ENCODE measurements at places on chromosomes 2 and 18.

GRCh38 chr2:229416116-229416694 is 145.1 kb upstream of the PID1 start:
- DNase-seq, result peak; percentile 98

GRCh38 chr2:42089340-42089925 is 41.6 kb downstream of the PKDCC start:
- peak; percentile 54 for DNase-seq

DNA sequence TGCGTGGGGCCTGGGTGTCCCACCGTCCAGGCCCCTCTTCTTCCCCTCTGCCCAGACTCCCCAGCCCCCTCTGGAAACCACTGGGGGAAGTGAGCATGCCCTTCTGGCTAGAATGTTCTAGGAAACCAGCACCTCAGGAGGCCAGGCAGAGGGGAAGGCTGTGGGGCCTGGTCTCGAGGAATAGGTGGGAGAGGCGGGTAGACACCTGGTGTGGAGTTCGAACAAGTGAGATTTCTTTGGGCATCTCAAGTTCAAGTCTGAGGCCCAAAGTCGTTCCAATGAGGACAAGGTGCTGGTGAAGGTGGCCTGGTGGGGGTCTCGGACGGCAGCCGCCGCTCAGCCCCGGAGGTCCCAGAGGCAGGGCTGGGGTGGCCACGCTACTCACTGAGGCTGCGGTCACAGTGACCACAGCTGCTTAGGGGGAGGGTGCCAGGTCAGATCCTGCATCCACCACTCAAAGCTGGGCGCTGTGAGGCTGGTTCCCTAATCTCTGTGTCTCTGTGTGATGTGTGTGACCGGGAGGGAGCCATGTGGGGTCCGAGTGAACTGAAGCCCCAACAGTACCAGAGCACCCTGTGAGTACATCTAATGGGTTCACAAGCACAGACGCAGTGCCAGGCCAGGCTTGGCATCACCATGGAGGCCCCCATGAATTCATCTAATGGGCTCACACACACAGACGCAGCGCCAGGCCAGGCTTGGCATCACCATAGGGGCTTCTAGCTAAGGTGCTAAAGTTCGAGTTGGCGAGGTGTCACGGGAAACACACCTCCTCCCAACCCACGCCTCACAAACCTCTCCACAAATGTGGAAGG is 26.5 kb upstream of the PXDN start:
- DNase-seq, result no peak

DNA sequence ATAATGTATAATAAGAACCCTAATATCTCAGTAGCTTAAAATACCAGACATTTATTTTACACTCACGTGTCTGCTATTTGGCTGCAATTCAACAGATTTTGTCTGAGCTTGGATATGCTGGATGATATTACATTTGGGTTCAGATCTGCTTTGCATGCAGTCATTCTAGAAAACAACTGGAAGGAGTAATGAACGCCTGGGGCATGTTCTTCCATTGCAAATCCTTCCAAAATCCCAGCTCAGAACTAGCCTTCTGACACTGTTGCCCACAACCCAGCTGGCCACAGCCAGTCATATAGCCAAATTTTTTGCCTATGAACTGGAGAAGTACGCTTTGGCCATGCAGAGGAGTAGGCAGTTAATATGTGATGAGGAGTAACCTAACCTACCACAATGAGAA is 597.8 kb upstream of the VRK2 start:
- DNase-seq, result no peak

GRCh38 chr18:1861473-1861872 is 709.8 kb downstream of the METTL4 start:
- DNase-seq, result no peak

DNA sequence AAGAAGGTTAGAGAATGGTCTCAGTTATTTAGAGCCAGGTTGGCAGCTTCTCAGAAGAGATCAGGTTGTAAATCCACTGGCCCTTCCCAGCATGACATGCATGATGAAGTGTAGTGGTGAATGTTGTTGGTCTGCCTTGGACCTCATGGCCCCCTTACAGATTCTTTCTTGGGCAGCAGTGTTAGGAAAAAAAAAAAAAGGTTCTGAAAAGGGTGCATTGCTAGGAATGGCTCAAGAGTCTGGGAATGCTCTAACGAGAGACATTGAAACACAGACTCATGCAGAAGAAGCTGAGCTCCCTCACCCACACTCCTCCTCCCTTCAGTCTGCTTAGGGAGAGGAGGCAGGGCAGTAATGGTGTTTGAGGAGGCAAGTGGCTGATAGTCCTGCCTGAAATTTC is 105.5 kb downstream of the POLE4 start:
- DNase-seq, result no peak

GRCh38 chr2:159042115-159042850 is 73.8 kb downstream of the TANC1 start:
- no peak for DNase-seq

- DNase-seq, result peak; percentile 4
These were observed 31.7 kb downstream of the CELF4 start for GRCh38 chr18:37533647-37534584.

- peak; percentile 76 for DNase-seq
These were observed 100.2 kb downstream of the STK39 start for GRCh38 chr2:168146892-168147810.

GRCh38 chr2:222792001-222792611 is 68.7 kb upstream of the ACSL3 start:
- DNase-seq, result no peak

- peak; percentile 63 for DNase-seq
These were observed 7.7 kb downstream of the EPB41L5 start for GRCh38 chr2:120020554-120020953.

DNA sequence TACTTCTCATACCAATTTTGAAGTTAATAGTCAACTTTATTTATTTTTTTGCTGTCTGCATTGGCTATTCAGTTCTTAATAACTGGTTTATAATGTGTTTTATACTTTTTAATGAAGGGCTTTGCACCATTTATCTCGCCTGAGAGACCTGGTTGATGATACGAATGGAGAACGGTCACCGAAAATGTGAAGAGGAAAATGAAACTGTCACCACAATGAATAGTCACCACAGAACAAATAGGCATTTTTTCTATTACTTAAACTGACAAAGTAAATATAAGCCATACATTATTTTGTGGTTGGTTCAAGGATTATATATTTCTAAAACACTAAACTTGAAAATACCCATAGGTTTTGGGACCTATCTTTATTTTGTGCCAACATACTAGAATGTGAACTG is 20.4 kb downstream of the C18orf54 start:
- no peak for DNase-seq

- no peak for DNase-seq
These were observed at the start of gene L3MBTL4 for GRCh38 chr18:6414723-6415417. L3MBTL4 (minus strand) TSS chr18:6414911; CDS start chr18:6311625, 103,286 bp downstream.

DNA sequence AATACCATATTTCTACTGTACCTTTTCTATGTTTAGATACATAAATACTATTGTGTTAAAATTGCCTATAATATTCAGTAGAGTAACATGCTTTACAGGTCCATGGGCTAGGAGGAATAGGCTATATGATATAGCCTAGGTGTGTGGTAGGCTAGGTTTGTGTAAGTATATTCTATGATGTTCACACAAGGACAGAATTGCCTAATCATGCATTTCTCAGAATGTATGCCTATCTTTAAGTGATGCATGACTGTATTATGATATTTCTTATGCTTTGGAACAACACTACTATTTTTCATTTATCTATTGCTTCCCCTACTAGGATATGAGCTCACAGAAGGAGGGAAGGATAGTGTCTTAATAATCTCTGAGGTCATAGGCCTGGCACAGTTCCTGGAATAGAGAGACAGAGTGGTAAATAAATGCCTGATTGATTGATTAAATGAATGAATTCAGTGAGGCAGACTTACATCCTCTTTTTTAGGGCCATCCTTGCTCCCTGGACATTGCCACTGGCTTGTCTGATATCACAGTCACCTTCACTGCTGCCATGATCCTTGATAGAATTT is 121.0 kb downstream of the MYO3B start:
- peak; percentile 13 for DNase-seq

GRCh38 chr2:80252294-80252986 is 52.1 kb downstream of the LRRTM1 start:
- no peak for DNase-seq

DNA sequence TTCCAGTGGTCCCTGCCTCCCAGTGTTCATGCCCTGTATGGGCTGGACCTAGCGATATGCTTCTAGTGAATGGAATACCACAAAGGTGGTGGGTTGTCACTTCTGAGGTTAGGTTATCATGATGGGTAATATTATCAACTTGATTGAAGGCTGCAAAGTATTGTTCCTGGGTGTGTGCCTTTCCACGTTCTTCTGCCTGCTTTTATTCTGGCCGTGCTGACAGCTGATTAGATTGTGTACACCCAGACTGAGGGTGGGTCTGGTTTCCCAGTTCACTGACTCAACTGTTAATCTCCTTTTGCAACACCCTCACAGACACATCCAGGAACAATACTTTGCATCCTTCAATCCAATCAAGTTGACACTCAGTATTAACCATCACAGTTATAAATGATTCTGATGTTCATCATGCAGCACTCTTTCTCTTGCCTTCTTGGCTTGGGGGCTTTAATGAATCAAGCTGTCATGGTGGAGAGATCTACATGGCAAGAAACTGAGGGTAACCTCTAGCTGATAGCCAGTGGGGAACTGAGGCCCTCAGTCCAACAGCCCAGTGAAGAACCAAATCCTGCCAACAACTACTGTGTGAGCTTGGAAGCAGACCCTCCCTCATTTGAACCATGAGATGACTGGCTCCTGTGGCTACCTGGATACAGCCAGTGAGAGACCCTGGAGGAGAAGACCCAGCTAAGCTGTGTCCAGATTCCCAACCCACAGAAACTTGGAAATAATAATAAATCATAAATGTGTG is 63.0 kb upstream of the CELF4 start:
- DNase-seq, result no peak

DNA sequence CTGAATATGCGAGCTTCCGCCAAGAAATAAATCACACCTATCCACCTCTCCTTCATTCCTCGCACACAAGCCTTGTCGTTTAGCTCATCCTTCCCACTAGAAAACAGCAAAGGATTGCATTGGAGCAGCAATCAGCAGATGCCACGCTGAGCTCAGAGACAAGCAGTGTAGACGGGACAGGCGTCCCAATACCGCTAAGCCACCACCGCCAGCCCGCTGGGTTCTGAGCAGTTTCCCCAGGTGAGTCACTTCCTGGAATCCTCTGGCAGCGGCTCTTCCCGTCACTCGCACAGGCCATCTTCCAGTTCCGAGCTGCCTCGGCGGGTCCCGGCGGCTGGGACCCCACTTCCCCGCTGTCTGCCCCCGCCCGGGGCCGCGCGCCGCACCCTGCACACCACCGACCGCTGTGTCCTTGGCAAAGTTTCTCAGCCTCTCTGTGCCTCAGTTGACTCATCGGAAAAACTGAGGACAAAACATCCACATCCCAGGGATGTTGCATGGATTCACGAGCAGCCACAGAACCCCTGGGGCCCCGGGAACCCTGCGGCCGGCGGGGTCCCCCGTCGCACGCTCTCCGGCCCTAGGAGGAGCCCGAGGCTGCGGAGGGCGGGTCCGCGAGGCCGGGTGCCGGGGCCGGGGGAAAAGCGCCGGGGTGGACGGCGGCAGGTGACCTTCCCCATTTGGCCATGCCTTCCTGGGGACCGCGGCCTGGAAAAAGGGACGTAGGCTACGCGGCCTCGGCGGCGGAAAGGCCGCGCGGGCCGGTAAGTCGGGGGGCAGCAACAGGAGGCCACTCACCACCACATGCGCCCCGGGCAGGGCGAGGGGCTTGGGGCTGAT is 573 bp downstream of the KDSR start:
- DNase-seq, result peak; percentile 68

- DNase-seq, result no peak
These were observed 777 bp downstream of the GALNT3 start for GRCh38 chr2:165793161-165793778.

GRCh38 chr18:44969214-44969795 is 288.6 kb downstream of the SETBP1 start:
- DNase-seq, result no peak

GRCh38 chr2:181774685-181775084 is 94.4 kb upstream of the NEUROD1 start:
- peak; percentile 73 for DNase-seq

DNA sequence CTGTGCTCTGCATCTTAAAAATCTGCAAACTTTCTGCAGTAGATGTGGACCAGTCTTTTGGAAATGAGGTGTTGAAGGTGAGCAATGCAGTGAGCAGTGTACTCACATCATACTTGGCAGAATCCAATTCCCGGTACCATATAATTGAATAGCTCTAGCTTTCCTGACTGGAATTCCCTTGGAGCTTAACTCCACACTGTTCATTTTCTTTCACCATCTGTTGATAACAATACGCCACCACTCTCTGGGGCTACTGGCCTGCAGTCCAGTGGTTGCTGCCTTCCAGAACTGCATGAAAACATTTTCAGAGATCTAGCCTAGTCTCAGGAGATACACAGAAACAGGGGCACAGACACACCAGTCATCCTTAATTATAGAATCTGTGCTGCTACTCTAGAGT is 820.0 kb upstream of the NXPH2 start:
- DNase-seq, result no peak

DNA sequence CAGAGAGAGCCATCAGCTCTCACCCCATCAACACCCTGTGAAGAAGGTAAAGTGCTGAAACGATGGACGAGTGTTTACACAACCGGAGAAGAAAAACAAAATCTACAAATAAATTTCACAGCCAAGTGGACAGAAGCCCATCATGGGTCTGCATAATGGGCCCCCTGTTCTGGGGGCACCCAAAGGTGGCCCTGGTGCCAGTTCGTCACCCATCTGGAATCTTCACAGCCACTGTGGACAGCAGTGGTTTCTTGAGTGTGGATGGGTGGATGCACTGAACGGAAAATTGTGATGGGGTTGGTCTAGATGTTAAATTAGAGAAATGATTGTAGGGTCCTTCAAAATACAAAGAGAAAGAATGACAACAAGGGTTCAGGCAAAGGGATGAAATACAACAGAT is 38.8 kb downstream of the ANKMY1 start:
- no peak for DNase-seq

DNA sequence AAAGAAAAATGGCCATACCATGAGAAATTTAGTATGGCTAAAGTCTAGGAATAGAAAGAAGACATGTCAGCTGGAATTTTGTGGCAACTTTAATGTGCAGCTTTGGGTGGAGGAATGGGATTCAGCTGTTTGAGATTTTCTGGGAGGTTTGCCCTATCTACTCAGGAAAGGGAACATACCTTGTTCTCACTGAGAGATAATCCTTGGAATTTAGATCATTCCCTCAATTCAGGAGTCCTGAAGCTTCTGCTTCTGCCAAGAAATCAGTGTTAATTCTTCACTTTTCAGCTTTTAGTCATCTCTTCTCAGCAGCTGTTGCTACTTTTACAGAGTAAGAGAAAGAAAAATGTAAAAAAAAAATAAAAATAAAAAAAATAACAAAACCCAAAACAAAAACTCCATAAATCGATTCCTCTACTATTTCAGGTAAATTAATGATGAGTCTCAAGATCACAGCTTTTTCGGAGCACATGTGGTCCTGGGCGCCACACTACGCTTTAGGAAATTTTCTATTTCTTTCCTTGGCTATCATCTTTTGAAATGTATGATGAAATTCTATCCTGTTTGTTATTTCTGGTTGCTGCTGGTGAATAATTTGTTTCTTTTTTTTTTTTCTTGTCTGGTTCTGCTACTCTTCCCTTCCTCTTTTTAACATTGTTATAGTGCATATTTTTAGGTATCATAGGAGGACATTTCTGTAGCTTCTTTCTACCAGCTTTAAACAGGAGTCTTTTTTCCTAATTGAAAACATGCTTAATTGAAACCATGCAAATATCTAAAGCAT is 18.9 kb upstream of the BAZ2B start:
- DNase-seq, result no peak

GRCh38 chr2:95052307-95052706 is 26.8 kb downstream of the MAL start:
- no peak for DNase-seq

Measured in iris pigment epithelial cell (primary cell).